ENCODE measurements at places on chromosomes 4 and X.

DNA sequence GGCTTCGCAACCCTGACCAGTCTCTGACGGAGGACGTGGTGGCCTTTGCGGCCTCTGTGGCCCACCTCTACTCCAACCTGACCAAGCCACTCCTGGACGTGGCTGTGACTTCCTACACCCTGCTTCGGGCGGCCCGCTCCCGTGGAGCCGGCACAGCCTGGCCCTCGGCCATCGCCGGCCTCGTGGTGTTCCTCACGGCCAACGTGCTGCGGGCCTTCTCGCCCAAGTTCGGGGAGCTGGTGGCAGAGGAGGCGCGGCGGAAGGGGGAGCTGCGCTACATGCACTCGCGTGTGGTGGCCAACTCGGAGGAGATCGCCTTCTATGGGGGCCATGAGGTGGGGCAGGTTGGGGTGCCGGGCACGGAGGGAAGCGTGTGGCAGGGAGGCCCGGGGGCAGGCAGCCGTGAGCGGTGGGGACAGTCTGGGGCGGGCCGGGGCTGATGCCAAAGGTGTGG lies 1.2 kb downstream of the ABCD1 start:
- DNase-seq, result no peak

- DNase-seq, result peak; percentile 79
Observed at GRCh38 chrX:40104630-40104984, 6.8 kb upstream of the BCOR start.

GRCh38 chr4:137333031-137333430 lies 199.3 kb downstream of the PCDH18 start:
- DNase-seq, result no peak

DNA sequence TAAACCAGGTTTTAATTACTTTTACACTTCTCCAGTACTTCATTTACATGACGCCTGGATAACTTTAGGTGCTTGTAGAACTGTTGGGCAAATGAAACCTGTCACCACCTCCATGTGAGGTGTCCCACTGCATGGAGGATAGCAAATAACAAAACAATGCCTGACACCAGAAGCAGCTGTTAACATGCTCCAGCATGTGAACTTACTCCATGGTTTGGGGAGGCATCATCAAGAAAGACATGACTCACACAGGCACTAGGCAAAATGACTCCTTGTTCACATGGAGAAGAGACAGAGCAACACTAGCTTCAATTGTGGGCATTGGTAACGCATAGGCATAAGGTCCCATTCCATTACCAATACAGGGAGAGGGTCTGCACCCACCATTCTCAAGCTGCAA lies 198.1 kb upstream of the F9 start:
- no peak for DNase-seq

- DNase-seq, result no peak
Observed at GRCh38 chr4:61827907-61828391, 627.8 kb downstream of the ADGRL3 start.

- DNase-seq, result no peak
Observed at GRCh38 chr4:113335746-113336145, 286.3 kb downstream of the ANK2 start.

- DNase-seq, result no peak
Observed at GRCh38 chr4:4317496-4318232, 27.6 kb downstream of the ZBTB49 start.

DNA sequence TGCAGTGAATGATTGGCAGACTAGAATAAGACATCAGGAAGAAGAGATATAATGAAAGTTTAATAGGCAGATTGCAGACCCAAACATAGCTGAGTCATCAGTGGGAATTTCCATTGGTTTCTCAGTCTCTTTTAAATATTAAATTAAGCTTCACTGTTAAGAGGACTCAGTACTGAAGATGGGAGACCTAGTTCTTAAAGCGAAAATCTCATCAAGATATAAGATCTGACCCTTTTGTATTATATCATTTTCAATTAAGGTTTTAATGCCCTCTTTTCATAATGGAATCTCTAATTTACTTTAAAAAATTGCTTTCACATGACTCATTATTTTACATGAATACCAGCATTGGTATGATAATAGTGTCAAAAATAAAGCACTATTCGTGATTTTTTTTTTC lies 168.9 kb upstream of the ATOH1 start:
- DNase-seq, result no peak

GRCh38 chr4:79353075-79353474 lies 27.2 kb upstream of the NAA11 start:
- no peak for DNase-seq

DNA sequence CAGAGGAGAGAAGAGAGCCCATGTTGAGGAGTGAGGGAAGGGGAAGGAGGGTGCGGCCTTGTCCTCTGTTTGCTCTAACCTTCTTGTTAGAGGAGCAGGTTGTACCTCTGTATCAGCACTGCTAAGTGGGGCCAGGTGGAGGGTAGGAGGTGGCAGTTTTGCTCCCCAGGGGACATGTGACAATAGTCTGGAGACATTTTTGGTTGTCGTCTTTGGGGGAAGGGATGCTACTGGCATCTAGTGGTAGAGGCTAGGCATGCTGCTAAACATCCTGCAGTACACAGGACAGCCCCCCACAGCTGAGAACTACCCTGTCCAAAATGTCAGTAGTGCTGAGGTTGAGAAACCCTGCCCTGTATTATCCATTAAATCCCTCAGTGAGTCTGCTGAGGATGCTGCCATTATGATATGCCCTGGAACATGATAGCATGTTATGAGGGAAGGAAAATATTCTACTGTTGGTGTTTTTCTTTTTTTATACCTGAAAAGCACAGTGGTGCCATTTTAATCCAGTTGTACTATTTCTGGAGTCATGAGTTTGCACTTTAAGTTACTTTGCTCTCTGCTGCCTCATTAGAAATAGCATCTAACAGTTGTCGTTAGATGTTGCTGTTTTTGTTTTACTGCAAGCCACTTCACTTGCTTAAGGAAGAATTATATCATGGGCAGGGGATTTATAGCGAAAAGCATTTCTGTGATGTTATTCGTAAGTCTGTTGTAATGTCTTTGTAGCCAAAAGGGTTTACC lies 90.6 kb downstream of the LRP2BP start:
- DNase-seq, result no peak

DNA sequence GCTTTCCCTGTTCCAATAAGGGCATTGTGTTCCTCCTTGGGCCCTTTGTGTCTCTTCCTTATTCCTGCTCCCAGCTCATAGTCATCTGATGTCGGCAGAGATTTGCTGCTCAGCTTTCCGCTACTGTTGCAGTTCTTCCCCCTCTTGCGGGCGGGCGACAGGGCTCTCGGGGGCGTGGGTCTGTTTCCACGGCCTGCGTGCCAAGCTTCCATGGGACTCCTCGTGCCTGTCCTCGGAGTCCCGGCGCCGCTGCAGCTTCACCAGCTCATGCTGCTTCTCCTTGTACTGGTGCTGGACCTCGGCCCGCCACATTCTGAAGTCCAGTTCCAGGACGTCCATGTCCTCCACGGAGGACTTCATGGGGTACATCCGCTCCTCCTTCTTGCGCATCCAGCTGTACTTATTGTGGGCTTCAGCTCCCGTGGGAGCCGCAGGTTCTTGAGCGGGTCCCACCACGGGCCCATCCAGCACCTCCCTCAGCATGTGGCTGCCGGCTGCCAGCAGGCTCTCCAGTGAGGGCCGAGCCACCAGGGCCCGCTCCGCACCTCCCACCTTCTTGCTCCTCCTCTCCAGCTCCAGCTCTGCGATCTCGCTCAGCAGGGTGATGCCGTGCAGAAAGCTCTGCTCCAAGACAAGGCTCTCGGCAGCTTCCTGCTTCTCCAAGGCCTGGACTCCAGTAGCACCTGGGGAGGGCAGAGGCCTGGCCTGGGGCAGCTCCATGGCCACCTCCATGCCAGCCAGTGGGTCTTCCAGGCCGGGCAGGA lies 74.1 kb upstream of the UCP1 start:
- no peak for DNase-seq

- no peak for DNase-seq
Observed at GRCh38 chrX:84219551-84219950, 31.6 kb upstream of the RPS6KA6 start.

DNA sequence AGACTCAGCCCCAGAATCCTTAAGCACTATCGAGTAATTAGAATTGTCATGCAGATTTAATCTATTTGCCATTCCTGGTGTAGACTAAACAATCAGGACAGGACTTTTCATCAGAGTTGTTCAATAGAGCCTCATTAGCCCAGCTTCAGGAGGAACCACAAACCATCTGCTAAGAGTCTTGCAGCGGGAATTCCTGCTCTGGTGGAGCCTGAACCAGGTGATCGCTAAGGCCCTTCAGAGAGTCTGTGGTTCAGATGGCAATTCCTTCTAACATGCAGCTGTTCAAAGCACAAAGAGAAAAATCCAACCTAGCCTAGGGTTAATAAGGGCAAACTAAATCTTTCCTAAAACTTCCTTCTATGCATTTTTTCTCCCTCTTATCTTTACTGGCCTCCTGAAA lies 119.1 kb upstream of the CPEB2 start:
- DNase-seq, result no peak

GRCh38 chr4:37068580-37068979 lies 176.0 kb upstream of the NWD2 start:
- peak; percentile 32 for DNase-seq

- DNase-seq, result no peak
Observed at GRCh38 chr4:184104419-184105101, 113.1 kb downstream of the ENPP6 start.

DNA sequence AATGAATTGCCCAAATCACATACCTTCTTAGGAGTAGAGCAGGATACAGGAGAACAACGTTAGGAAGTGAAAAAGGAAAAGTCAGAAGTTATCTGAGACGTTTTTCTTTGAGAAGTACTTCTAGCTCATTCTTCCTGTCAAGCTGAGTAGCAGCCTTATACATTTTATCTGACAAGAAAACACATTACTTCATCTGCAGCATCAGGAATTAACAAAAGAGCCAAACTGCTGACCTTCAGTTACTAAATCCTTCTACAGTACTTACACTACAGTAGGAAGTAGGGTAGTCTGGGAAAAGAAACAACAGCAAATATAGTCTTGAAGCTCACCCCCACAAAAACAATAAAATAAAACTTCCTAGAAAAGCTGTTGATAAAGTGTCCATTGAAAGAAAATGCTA lies 57.0 kb downstream of the ATP11C start:
- no peak for DNase-seq

- DNase-seq, result no peak
Observed at GRCh38 chrX:34810916-34811315, 131.7 kb upstream of the FAM47B start.

DNA sequence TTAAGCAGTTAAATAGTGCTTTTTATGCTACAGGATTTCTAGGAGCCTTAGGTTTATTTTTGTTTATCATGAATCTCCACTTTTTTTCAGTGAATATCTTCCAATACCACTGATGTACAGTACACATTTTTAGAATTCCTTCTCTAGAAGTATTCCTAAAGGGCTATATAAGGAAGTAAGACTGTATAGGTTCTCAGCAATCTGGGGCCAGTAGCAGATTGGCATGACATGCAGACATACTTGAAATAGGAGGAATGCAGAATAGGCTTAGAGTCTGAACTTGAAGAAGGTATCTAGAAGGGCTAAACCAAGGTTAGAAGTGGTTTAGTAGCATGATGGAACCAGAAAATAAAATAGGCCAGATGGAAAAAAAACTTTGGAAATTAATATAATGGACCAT lies 29.8 kb downstream of the HEPH start:
- DNase-seq, result no peak

- no peak for DNase-seq
Observed at GRCh38 chr4:149065753-149066152, 623.5 kb upstream of the NR3C2 start.

DNA sequence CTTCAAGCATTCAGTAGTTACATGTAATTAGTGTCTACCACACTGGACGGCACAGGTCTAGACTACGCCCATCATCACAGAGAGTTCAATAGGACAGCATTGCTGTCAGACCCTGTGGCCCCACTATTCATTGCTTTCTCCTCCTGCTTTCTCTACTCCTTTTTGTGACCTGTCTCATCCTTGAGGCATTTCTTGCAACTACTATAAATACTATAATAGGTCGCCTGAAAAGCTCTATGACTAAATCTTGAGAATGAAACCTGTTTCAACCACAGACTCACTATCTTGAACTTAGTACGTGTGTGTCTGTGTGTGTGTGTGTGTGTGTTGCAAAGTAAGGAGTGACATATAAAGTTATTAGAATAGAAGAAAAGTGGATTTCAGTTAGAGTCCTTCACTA lies 252.9 kb upstream of the KLF3 start:
- no peak for DNase-seq

GRCh38 chr4:80036306-80036705 lies 36.7 kb downstream of the ANTXR2 start:
- DNase-seq, result no peak

- peak; percentile 50 for DNase-seq
Observed at GRCh38 chr4:101348995-101349800, 1.9 kb upstream of the PPP3CA start.

DNA sequence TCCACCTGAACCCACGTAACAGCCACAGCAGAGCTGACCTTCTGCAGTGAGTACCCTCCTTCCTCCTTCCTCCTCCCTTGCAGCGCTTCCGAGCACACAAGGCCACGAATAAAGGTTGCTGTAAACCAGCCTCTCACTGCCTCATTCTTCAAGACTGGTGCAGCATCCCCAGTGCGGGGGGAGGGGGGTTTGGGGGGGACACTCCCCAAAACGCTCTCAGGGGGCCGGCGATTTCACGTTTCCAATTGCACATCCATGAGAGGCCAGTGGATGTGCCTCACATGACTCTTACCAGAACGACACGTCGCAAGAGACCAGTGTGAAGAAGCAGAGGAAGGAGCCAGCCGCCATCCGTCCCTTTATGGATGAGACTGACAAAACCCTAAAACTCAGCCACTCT lies 5.2 kb downstream of the DHRSX start:
- DNase-seq, result no peak

GRCh38 chr4:186839122-186840037 lies 115.7 kb upstream of the FAT1 start:
- DNase-seq, result peak; percentile 11

DNA sequence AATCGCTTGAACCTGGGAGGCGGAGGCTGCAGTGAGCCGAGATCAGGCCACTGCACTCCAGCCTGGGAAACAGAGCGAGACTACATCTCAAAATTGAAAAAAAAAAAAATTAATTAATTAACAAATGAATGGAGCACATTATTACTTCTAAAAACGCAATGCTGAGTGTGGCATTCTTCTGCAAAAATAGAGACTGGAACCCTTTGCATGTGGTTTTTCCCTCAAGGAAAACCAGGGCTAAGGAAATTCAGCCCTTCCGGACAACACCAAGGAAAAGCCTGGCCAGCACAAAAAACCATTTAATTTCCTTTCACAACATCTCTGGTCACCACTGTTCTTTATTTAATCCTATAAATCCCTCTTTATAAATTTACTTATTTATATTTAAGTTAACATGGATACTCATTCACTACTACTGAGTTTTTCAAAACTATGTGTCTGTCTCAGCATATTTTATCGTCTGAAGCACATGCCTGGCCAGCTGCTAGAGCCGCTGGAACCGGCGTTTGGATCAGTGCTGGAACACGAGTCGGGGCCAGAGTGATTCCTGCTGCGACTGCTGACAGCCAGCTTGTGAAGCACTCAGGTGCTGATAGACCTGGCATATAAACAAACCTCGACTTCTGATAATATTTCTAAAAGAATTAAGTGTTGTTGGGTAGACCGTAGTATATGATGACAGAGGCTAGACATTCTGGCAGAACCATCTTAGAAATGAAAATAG lies 84.5 kb upstream of the WWC2 start:
- DNase-seq, result no peak
